Activated T-cell treated with anti-CD3 and anti-CD28 coated beads, Interleukin-2, amount 50 U/mL, for 72 hours (primary cell): ENCODE measurements at places on chromosomes 2 and 18. TPM values are rescaled to one million over a fixed set of nuclear protein-coding genes. Genes with fewer than 3 reads are reported as not detected.

DYNAP gene
- total RNA-seq = not detected

GRCh38 chr18:76720683-76721082, 101.7 kb upstream of the ZNF236 start:
- H3K27ac ChIP-seq = peak overlapping the region; percentile 29
- no peak for DNase-seq
- no peaks in the 10 kb centered on the region for H3K36me3 ChIP-seq
- peak overlapping the region; percentile 66 for H3K4me3 ChIP-seq
- peaks cover 31% of the 10 kb centered on the region for H3K4me1 ChIP-seq
- H3K27me3 ChIP-seq = peaks cover 13% of the 10 kb centered on the region

LHCGR gene
- not detected for total RNA-seq

GRCh38 chr18:7000484-7001096, 117.0 kb downstream of the LAMA1 start:
- H3K27ac ChIP-seq = no peak overlapping the region
- no peaks in the 10 kb centered on the region for H3K36me3 ChIP-seq
- no peak for DNase-seq
- H3K27me3 ChIP-seq = no peaks in the 10 kb centered on the region
- H3K4me1 ChIP-seq = no peaks in the 10 kb centered on the region

DNA sequence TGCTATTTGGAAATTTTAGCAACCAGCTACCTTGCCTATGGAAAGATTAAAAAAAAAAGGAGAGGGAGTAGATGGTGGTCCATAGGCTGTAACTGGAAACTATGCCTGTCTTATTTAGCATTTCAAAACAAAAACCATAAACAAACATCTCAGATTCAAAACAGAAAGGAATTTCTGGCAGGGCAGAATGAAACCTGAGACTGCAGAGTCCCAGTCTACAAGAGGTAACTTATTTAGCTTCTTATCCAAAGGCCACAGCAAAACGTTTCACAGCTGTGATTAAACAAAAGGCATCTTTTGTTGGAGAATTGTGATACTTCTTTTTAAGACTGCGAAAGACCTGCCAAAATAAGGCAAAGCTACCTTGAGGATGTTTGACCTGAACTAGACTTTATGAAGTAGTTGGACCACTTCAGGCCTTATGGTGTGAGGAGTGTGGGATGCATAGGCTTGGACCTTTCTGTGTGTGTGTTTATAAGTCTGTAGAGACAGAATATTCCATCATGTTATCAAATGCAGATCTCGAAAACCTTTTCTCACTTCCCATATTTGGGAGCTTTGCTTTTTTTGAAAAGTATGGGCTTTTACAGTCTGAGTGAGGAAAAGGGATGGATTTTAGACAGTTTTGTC, 11.0 kb downstream of the CRIM1 start:
- no peak for DNase-seq
- H3K36me3 ChIP-seq = no peaks in the 10 kb centered on the region
- H3K27ac ChIP-seq = no peak overlapping the region

- no peaks in the 10 kb centered on the region for H3K27me3 ChIP-seq
- H3K4me3 ChIP-seq = no peak overlapping the region
- no peak overlapping the region for H3K27ac ChIP-seq
- H3K36me3 ChIP-seq = peaks cover 28% of the 10 kb centered on the region
Measured at GRCh38 chr2:109446278-109447131, 167.3 kb downstream of the SEPTIN10 start.

DNA sequence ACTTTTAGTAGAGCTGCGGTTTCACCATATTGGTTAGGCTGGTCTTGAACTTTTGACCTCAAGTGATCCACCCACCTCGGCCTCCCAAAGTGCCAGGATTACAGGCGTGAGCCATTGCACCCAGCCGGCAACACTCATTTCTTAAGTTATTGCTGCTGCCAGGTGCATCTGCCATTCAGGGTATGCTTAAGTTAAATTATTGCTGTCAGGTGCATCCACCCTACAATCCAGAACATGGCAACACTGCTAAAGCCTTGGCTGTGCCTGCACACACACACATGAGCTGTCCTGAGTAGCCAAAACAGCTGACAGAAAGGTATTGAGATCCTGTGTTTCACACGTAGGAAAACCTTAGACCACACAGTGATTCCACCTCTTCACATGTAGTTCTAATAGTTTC, 148.2 kb downstream of the FAM161A start:
- DNase-seq = no peak
- H3K4me1 ChIP-seq = peaks cover 12% of the 10 kb centered on the region
- no peak overlapping the region for H3K27ac ChIP-seq
- peaks cover 4% of the 10 kb centered on the region for H3K27me3 ChIP-seq
- no peak overlapping the region for H3K4me3 ChIP-seq

GRCh38 chr2:179348906-179349305, 84.3 kb upstream of the SESTD1 start:
- peaks cover 6% of the 10 kb centered on the region for H3K27me3 ChIP-seq
- DNase-seq = no peak
- H3K36me3 ChIP-seq = no peaks in the 10 kb centered on the region
